ENCODE measurements at places on chromosomes 5 and 9.

- DNase-seq: no peak
Measured at GRCh38 chr5:113108485-113108884, 131.9 kb downstream of the DCP2 start.

DNA sequence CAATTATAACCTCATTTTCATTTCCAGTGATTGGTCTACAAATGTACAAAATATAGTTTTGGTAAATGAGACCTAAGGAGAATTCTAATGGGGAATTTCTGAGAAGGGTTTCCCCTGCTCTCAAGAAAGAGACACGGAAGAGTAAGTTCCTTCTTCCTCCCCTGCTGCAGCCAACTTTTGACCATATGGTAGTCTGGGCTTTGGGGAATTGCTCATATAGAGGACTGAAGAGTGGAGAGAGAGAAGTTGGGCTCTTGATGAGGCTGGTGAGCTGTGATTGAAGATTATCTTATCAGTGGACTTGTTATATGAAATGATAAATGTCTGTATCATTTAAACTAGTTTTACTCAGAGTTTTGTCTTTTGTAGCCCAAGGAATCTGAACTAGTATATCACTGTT, 4.3 kb upstream of the LNPEP start:
- DNase-seq: no peak

DNA sequence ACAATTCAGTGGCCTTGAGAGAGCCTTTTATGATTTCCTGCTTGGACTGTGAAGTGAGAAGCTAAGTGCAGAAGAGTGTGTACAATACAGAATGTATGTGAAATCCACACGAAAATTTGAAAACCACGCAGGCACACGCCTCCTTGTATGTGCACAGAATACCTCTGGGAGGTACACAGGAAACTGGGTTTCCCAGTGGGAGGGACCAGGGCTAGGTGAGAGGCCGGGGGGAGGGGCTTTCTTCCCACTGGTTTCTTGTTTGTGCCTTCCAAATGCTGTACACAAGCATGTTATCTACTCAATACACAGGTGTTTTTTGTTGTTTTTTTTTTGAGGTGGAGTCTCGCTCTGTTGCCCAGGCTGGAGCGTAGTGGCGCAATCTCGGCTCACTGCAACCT, 16.1 kb downstream of the C9orf50 start:
- DNase-seq: no peak

DNA sequence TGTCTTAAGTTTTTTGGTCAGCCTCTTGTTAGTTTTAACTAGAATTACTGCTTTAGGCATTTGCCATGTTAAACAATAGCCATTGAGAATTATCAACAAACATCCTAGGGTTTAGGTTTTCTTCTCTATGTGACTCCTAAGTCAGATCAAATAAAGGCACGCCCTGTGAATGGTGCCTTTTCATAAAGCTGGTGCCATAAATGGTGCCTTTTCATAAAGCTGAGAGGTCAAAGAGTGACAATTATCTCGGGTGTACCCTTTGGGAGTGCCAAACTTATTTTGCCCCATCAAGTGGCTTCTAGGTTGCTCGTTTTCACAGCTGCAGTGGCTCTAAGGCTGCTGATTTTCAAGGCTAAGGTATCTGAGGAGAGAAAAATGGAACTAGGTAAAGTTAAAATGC, 391.6 kb downstream of the DMRTA1 start:
- DNase-seq: no peak

DNA sequence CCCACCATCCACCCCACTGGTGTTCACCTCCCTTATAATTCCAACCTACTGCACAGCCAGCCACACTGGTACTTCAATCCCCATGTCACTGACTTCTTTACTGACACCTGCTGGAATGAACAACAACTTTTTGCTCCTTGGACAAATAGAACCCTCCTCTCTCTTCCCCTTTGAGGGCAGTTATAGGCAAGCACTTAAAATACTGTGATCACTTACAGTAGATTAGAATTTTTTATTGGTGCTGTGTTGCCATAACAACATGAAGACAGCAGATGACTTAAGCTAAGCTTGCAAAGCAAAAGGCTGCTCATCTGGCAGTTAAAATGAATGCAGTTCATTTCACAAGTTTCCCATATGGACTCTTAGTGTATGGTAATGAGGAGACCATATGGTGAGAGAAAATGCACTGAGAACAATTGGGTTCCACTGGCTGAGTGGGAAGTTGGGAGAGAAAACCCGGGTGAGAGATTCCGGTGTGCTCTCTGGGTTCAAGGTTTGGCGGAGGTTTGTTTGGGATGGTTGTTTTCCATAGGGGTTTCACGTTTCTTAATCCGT, 374.3 kb downstream of the EBF1 start:
- no peak for DNase-seq

DNA sequence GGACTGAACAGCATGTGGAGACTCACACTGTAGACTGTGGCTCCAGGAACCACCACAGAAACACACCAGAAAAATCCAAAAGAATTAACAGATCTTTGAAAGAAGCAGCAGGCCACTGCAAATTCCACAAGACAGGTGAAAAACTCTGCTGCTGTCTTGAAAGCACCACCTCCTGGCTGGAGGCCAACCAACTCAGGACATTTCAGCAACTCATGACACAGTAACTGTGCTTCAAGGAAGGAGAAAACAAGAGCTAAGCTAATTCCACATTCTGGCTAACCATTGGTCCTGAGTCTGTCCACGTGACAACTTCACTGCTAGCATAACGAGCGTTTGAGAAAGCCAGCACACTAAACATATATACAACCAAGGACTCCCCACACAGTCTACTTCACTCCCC, 625.1 kb downstream of the PRELID2 start:
- peak; percentile 39 for DNase-seq

DNA sequence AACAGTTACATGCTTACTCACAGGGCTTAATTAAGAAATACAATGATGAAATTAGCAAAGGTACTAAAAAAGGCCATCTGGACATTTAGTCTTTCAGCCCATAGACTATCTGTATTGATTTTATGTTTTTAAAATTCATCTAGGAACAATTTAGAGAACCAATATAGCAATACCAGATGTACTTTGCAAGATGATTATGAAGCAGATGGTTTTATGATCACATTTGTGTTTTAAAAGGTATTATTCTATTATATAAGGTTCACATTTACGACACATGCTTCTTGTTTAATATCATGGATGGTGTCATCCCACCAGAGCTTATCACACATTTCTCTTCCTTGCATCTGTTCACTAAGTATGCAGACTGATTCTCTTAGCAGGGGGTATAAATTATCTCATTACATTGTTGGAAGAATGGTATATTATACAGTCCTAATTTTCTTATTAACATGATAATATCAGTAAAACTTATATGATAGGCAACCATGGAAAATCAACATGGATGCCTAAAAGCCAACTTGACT, 21.1 kb upstream of the SRFBP1 start:
- DNase-seq: no peak

DNA sequence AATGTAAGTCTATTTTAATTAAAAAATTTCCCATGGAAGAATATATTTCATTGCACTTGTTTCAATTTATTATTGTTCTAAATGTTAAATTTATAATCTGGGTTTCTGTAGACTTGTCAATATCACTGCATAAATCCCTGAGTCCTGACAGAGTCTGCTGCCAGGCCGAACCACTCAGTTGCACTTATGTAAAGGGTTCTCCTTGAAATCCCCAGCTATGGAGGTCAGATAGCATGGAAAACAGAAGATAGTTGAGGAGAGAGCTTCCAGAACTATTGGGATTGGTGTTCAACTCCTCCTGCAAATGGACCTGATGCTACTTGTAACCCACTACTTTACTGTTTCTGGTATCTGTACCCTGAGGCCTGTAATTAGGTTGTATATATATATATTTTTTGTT, 37.2 kb downstream of the KDM4C start:
- DNase-seq: no peak
